ENCODE measurements at places on chromosomes 11 and 22.

GRCh38 chr11:78417175-78417887 is at the start of gene GAB2:
Gene GAB2, minus strand, starts transcription at chr11:78417820. Its CDS starts 100 bp downstream, at chr11:78417720.
- DNase-seq = no peak

DNA sequence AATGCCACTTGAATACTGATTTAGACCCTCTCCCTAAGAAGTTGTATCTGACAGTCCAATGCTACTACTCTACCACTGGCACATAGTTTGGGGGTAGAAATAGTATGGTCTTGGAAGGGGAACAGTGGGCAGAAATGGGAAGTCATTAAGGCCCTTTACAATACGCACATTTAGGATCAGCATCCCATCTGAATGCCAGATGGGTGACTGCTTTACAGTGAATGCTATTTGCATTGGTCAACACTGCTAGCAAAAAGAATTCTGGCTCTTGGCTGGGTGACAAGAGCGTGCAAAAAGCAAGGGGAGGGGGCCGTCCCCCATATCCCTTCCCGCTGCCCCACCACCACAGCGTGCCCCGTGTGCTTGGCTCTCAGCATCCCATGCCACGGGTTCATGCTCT is 104.7 kb upstream of the BID start:
- DNase-seq = no peak

DNA sequence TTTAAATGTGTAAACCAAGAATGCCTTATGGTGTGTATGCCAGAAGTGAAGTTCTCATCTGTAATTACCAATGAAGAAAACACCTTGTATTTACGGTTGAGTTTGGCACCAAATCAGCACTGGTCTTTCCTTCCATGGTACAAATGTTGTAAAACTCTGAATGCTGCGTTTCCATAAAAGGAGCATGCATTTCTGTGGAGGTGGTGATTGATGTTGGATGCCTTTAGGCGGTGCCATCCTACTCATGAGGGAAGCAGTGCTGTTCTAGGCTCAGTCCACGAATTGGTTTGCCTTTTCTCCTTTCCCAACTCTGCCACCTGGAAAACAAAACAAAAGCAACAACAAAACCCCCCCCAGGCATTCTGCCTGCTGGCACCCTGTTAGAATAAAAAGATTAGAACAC is 124.4 kb downstream of the TEAD1 start:
- no peak for DNase-seq

GRCh38 chr11:68880851-68881250 is 22.8 kb downstream of the MRPL21 start:
- DNase-seq = no peak

DNA sequence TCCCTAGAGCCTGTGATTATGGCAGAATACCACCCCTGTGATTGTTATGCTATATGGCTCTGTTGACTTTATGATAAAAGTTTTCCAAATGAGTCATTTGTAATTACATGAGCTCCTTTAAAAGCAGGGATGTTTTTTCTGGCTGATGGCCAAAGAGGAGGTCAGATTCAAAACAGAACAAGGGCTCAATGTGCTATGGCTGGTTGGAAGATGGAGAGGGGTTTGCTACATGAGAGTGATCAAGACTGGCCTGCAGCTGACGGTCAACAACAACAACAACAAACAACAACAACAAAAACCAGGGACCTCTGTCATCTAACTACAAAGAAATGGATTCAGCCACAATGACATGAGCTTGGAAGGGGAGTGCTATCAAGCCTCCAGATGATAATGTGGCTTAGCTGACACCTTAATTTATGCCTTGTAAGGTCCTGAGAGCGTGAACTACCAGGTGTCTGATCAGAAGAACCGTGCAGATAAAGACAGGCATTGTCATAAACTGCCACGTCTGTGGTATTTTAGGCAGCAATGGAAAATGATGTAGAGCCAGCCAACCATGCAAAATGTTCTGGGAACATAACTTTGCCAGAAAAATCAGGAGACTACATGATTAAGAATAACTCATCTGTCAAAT is 47.2 kb downstream of the PIWIL3 start:
- peak; percentile 85 for DNase-seq

DNA sequence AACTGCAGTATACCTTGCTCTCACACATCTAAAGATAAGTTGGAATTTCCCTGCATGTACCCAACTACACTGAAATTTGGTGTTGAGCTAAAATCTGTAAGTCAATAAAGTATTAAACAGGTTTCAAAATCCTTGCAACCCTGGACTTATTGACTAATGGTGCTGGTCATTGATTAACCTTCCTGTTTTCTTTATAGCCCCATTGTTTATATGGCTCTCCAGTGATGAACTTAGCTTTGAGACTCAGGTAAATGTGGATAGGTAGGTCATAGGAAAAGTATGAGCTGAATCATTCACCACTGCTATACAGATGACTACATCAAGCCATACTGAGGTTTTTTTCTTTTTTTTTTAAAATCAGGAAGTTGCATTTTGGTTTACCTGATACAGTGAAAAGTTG is 132.7 kb downstream of the FAT3 start:
- no peak for DNase-seq
